ENCODE measurements at places on chromosomes 6 and 20. TPM values are rescaled to one million over a fixed set of nuclear protein-coding genes. Genes with fewer than 3 reads are reported as not detected.

DNA sequence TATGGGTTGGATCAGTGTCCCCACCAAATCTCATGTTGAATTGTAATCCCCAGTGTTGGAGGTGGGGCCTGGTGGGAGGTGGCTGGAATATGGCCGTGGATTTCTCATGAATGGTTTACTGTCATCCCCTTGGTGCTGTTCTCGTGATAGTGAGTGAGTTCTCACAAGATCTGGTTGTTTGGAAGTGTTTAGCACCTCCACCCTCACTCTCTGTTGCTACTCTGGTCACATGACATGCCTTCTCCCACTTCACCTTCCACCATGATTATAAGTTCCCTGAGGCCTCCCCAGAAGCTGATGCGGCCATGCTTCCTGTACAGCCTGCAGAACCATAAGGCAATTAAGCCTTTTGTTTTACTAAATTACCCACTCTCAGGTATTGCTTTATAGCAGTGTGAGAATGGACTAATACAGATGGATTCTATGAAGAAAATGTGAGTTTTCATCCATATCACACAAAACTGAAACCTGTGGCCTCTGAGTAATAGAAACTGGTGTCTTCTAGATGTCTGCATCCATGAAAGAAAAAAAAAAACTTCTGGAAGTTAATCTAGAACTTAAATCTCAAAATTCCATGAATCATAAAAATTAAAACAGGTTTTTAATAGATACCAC lies 39.3 kb downstream of the MBOAT1 start:
- no peak overlapping the region for H3K27ac ChIP-seq
- no peaks in the 10 kb centered on the region for H3K27me3 ChIP-seq
- H3K4me1 ChIP-seq: peaks cover 2% of the 10 kb centered on the region
- no peak overlapping the region for H3K4me3 ChIP-seq
- no peak for DNase-seq
- no peaks in the 10 kb centered on the region for H3K36me3 ChIP-seq

GRCh38 chr6:93341900-93342613 lies 77.3 kb downstream of the EPHA7 start:
- H3K27ac ChIP-seq: no peak overlapping the region
- DNase-seq: no peak
- H3K36me3 ChIP-seq: no peaks in the 10 kb centered on the region
- no peaks in the 10 kb centered on the region for H3K4me1 ChIP-seq
- H3K27me3 ChIP-seq: no peaks in the 10 kb centered on the region

The TOX2 gene
- 2.7 TPM for polyA plus RNA-seq

The ZC2HC1B gene
- polyA plus RNA-seq: not detected

- H3K27ac ChIP-seq: no peak overlapping the region
- peaks cover 7% of the 10 kb centered on the region for H3K4me1 ChIP-seq
- no peaks in the 10 kb centered on the region for H3K27me3 ChIP-seq
- no peak overlapping the region for H3K4me3 ChIP-seq
- no peaks in the 10 kb centered on the region for H3K36me3 ChIP-seq
Measured at GRCh38 chr6:358432-358831, 33.1 kb upstream of the IRF4 start.

DNA sequence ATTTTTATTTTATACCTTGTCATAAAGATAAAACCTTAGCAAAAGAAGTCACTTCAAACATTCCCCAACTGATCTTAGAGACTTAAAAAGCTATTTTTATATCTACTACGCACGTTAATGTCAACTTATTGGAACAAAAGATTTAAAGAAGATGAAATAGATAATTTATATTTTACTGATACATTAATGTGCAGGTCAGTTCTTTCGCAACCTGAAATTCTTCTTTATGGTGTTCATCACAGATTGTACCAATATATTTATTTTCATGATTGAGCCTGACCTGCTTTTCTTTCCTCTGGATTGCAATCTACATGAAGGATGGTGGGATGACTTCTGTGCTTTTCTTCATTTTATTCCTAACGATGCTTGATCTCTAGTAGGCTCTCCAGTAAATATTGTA lies 596.3 kb downstream of the PHF3 start:
- no peaks in the 10 kb centered on the region for H3K27me3 ChIP-seq
- H3K4me1 ChIP-seq: no peaks in the 10 kb centered on the region
- no peaks in the 10 kb centered on the region for H3K36me3 ChIP-seq
- DNase-seq: no peak
- H3K4me3 ChIP-seq: no peak overlapping the region

DNA sequence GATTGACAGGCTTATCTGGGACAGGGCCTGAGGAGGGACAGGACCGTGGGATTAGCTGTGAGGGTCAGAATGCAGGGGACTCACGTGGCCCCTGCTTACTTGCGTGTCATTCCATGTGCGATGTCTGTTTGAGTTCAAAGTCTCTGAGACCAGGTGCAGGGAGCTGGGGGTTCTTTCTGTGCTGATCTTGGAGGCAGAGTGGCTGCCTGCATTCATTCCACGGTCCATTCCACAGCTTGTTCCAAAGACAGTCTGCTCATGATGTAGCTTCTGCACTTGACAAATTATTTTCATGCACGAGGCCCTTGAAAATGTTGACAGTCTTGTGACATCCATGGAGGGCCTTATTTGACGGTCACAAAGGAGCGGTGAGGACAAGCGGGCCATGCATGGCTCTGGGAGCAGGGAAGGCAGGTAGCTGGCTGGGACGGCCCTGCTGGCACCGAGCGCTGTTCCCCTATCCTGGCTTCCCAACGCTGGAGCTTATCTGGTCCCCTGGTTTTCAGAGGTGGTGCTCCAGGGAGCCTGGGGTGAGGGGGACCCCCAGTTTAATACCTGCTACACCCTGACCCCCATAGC lies 156.3 kb upstream of the RNF24 start:
- H3K27ac ChIP-seq: peak overlapping the region; percentile 57
- H3K4me3 ChIP-seq: peak overlapping the region; percentile 53
- no peaks in the 10 kb centered on the region for H3K36me3 ChIP-seq

DNA sequence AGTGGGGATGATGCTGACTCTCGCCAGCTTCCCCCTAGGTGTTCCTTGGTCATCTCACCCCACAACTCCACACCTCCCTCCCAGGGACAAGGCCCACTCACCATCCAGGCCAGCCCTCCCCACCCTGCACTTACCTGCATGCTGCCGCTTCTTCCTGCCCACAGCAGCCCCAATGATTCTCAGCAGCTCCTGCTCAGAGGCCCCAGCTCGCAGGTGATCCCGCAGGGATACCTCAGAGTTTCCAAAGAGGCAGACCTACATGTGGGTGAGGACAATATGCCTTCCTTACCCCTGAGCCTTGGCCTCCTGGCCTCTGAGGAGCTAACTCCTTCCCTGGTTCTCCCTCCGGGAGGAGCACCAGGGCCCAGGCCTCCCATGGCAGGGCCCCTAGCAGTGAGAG lies 24.6 kb downstream of the MOCS1 start:
- DNase-seq: no peak
- no peaks in the 10 kb centered on the region for H3K27me3 ChIP-seq
- no peak overlapping the region for H3K4me3 ChIP-seq
- H3K36me3 ChIP-seq: peaks cover 3% of the 10 kb centered on the region

- H3K4me3 ChIP-seq: no peak overlapping the region
- no peaks in the 10 kb centered on the region for H3K36me3 ChIP-seq
- H3K27ac ChIP-seq: no peak overlapping the region
Measured at GRCh38 chr6:153727885-153728284, 311.2 kb upstream of the OPRM1 start.

The DUSP15 gene
- polyA plus RNA-seq: not detected

- DNase-seq: no peak
- H3K36me3 ChIP-seq: no peaks in the 10 kb centered on the region
- H3K4me1 ChIP-seq: no peaks in the 10 kb centered on the region
Measured at GRCh38 chr6:153790048-153790447, 249.0 kb upstream of the OPRM1 start.

The DEFB113 gene
- not detected for polyA plus RNA-seq

DNA sequence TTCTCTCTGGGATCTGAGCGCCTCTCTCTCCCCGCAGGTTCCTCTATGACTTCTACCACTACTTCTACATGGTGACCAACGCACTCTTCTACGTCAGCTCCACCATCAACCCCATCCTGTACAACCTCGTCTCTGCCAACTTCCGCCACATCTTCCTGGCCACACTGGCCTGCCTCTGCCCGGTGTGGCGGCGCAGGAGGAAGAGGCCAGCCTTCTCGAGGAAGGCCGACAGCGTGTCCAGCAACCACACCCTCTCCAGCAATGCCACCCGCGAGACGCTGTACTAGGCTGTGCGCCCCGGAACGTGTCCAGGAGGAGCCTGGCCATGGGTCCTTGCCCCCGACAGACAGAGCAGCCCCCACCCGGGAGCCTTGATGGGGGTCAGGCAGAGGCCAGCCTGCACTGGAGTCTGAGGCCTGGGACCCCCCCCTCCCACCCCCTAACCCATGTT lies 36.3 kb upstream of the MRGBP start:
- no peak for DNase-seq
- no peaks in the 10 kb centered on the region for H3K4me1 ChIP-seq
- H3K27me3 ChIP-seq: no peaks in the 10 kb centered on the region
- H3K27ac ChIP-seq: no peak overlapping the region

The RTF2 gene
- 39.2 TPM for polyA plus RNA-seq

DNA sequence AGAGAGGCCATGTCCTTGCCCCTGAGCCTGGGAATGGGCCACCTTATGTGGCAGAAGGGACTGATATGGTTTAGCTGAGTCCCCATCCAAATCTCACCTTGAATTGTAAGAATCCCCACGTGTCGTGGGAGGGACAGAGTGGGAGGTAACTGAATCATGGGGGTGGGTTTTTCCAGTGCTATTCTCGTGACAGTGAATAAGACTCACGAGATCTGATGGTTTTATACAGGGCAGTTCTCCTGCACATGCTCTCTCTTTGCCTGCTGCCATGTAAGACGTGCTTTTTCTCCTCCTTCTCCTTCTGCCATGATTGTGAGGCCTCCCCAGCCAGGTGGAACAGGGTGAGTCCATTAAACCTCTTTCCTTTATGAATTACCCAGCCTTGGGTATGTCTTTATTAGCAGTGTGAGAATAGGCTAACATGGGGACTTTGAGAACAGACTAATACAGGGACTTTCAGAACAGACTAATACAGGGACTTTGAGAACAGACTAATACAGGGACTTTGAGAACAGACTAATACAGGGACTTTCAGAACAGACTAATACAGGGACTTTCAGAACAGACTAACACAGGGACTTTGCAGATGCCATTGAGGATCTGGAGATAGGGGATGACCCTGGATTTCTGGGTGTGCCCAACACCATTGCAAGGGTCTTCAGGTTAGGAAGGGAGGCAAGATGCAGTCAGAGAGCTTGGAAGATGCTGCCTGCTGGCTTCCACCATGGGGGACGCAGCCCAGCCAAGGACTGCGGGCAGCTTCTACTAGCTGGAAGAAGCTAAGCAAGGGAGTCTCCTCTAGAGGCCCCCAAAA lies 86.9 kb downstream of the RAMACL start:
- no peaks in the 10 kb centered on the region for H3K36me3 ChIP-seq
- no peak overlapping the region for H3K27ac ChIP-seq
- H3K27me3 ChIP-seq: no peaks in the 10 kb centered on the region
- H3K4me1 ChIP-seq: no peaks in the 10 kb centered on the region
- DNase-seq: no peak

DNA sequence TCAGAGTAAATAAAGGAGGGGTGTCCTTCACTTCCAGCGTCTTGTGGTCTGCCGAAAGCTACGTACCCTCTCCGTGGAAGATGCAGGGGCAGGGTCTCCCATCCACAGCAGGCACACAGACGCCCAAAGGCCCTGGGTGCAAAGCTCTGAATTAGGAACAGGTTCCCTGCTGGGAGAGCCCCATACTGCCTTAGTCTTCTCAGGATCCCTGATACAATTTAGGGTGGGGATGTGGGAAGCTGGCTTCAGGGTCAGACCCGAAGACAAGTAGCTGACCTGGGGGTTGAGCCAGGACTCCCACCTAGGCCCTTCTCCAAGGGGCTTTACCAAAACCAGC lies 74.1 kb downstream of the TTLL2 start:
- peaks cover 17% of the 10 kb centered on the region for H3K4me1 ChIP-seq
- no peak overlapping the region for H3K27ac ChIP-seq
- no peaks in the 10 kb centered on the region for H3K27me3 ChIP-seq
- DNase-seq: peak; percentile 13

The MTO1 gene
- 12.9 TPM for polyA plus RNA-seq

The OR2B6 gene
- not detected for polyA plus RNA-seq

GRCh38 chr6:147285087-147285855 lies 81.1 kb downstream of the STXBP5 start:
- H3K4me1 ChIP-seq: no peaks in the 10 kb centered on the region
- no peak overlapping the region for H3K27ac ChIP-seq
- no peaks in the 10 kb centered on the region for H3K36me3 ChIP-seq
- no peak overlapping the region for H3K4me3 ChIP-seq

- DNase-seq: no peak
- no peaks in the 10 kb centered on the region for H3K27me3 ChIP-seq
- H3K36me3 ChIP-seq: no peaks in the 10 kb centered on the region
Measured at GRCh38 chr6:5378331-5378730, 117.0 kb downstream of the FARS2 start.

The GHRH gene
- polyA plus RNA-seq: not detected

DNA sequence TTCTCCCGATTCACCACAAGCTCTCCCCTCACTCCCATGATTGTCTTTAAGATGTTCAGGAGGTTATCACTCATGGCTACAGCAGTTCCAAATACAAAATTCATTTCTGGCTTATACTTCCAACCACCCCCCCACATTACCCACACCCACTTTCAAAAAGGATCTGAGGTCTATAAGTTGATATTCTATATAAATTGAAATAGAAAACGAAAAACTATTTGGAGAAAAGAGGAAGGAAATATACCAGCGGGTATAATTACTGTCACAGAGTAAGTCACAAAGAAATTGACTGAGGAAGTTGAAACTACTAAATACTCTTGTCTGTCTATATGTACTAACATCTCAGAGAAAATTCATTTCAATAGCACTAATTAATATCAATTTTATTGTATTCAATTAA lies 112.7 kb upstream of the TNFAIP3 start:
- no peak overlapping the region for H3K4me3 ChIP-seq
- DNase-seq: no peak
- H3K4me1 ChIP-seq: no peaks in the 10 kb centered on the region
- no peak overlapping the region for H3K27ac ChIP-seq
- H3K36me3 ChIP-seq: no peaks in the 10 kb centered on the region

GRCh38 chr6:33416386-33417127 lies 1.4 kb downstream of the CUTA start:
- H3K36me3 ChIP-seq: peaks cover 17% of the 10 kb centered on the region
- peak overlapping the region; percentile 68 for H3K4me3 ChIP-seq
- no peaks in the 10 kb centered on the region for H3K27me3 ChIP-seq
- H3K4me1 ChIP-seq: peaks cover 17% of the 10 kb centered on the region

The GRM4 gene
- polyA plus RNA-seq: not detected

Data from liver (tissue), 10 donors.